Left renal cortex interstitium (tissue), 4 donors: ENCODE measurements at places on chromosomes 5 and 9. TPM values are rescaled to one million over a fixed set of nuclear protein-coding genes. Genes with fewer than 3 reads are reported as not detected.

The WDR38 gene
- polyA plus RNA-seq, result 0.31 TPM

The MYOT gene
- 1.5 TPM for polyA plus RNA-seq

The MVB12B gene
- polyA plus RNA-seq, result 15.1 TPM

The SPOCK1 gene
- polyA plus RNA-seq, result 10.9 TPM

The ADCY2 gene
- polyA plus RNA-seq, result 5.1 TPM

The TXNDC8 gene
- polyA plus RNA-seq, result not detected

The SYK gene
- polyA plus RNA-seq, result 32.3 TPM

The NOXA1 gene
- polyA plus RNA-seq, result 4.3 TPM

The IL5 gene
- polyA plus RNA-seq, result not detected

The F2RL2 gene
- polyA plus RNA-seq, result 0.46 TPM

The NR2F1-AS1 gene
- polyA plus RNA-seq, result 58.2 TPM

The RNF130 gene
- polyA plus RNA-seq, result 74.9 TPM

The TRPM3 gene
- 13.4 TPM for polyA plus RNA-seq

The SOHLH1 gene
- polyA plus RNA-seq, result not detected

The TCERG1 gene
- 82.6 TPM for polyA plus RNA-seq

DNA sequence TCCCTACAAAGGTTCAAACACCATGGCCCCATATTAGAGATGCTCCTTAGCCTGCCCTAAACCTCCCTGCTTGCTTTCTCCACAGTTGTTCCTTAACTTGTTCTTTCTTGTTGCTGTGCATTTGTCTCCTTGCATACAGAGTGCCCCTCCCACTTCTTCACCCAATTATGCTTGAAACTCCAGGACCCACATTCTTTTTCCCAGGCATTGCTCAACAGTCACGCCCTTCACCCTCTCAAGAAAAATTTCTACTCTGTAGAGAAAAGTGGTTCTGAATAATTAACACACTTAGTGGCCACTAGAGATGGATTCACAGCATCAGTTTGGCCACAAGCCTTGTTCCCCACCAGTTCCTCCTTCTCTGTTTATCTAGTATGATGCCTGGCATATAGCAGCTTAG, 57.7 kb downstream of the NREP start:
- DNase-seq, result no peak

DNA sequence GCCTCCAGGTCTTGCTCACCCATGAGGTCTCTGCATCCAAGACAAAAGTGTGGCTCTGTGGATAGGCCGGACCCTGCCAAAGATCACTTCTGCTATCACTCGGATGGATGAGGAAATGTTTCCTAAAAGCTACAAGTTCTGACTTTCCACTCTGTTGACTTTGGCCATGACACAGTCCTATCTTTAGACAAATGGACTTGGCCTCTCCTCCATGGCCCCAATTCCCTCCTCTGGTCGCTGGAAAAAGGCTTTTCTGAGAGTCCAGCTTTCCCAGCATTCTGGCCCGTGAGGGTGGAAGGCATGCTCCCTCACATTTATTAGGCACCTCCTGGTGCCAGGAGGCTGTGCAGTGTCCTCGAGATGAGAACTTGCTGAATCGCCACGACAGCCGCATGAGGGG, 83.1 kb downstream of the COL27A1 start:
- DNase-seq, result no peak

DNA sequence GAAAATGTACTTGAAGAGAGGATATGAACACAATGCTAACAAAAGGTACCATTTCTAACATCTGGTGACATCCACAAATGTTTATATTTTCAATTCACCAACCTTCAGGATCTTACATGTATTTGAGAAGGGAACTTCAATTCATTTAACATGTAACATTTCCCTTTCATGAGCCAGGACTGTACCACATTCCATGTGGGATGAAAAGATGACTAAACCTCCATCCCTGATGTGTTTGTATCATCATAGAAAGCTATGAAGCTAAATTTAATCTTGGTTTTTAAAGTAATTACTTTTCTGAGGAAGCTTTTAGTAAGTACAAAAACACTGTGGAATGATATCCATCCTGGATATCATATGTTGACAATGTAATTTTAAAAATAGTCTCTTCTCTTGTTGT, 78.2 kb upstream of the GNA14 start:
- no peak for DNase-seq

DNA sequence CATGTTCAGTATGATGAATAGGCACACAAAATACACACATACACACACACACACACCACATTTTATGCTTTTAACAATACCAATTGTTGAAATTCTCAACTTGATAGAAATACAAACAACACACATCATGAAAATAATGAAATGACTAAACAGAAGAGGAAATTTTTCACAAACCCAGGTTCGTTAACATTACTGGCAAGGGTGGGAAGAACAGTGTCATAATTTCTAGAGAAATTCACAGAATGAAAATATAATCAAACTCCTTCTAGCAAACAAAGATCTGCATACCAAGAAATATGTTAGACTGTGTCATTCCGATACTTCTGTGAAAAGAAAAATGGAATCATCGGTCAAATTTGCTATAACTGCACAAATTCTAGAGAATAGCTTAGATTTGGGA, 41.9 kb downstream of the ST8SIA4 start:
- no peak for DNase-seq

DNA sequence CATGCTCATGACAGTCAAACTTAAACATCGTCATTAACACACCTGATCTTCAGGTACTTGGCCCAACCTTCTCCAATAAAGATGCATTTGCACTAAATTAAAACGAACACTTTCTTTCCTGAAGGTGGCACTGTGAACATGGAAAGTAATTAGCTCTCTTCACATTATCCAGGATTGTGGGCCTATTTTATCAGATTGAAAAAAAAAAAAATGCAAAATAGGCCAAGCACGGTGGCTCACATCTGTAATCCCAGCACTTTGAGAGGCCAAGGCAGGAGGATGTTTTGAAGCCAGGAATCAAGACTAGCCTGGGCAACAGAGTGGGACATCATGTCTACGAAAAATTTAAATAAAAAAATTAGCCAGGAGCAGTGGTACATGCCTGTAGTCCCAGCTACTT, 14.4 kb upstream of the CDC20B start:
- DNase-seq, result no peak

DNA sequence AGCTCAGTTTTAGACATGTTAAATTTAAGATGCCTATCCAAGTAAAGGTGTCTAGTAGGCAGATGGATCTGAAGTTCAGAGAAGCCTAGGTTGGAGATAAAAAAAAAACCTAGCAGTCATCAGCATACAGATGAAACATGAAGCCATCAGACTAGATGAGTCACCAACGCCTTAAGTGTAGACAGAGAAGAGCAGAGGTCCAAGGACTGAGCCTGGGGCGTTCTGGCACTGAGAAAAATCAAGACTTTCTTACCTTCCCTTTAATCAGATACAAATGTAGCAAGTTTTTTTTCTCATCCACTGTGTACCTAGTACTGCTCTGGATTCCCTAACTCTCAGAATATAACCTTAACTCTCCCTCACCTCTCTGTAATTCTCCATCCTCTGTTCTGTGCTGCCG, 97.3 kb downstream of the SIL1 start:
- no peak for DNase-seq

GRCh38 chr9:104009826-104010225, 84.3 kb upstream of the SMC2 start:
- no peak for DNase-seq

- DNase-seq, result peak; percentile 65
Measured at GRCh38 chr9:37415011-37415719, 7.3 kb upstream of the GRHPR start.

DNA sequence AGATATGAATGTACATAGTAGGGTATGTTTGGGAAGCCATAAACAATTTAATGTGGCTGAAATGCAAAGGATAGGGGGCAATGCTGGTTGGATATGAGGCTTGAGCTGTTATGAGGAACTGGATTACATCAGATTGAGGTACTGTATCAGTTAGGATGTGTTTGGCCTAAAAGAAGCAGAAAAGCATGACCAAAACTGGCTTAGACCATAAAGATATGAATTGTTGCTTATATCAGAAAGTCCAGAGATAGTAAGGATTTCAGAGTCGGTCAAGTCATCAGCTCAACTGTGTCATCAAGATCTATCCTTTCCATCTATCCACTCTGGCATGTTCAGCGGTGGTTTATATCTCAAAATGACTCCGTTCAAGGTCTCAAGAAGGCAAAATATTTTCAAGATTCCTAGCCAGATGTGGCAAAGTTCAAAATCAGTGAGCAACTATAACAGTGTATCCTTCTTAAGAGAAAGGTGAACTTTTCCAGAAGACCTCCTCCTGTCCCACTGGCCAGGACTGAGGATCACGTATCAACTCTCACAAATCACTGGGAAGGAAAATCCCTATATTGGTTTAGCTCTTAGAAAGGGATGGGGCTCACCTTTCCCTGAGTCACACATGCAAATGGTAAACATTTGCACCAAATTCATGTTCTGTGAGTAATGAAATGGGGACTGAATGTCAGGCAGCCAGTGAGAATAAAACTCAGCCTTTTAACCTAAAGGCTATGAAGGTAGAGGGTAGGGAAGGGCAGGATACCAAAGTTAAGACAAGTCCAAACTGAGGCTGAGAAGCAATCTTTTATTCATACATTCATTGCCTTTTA, 257.8 kb downstream of the TRIM32 start:
- DNase-seq, result no peak

DNA sequence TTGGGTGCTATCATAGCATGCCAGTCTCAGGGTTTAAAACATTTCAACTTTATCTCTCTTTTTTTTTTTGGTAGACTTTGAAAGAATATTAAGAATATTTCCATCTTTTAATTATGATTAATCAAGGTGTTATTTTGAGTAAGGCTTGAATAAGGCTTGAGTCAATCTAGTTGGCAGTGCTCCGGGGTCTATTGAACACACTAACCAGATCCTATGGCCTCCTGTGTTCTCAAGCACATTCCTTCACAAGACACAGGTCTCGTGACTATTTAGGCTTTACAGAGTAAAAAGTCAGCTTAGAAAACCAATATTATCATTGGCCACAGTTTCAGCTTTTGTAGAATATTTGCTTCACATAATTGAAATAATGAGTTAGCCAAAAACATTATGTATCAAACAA, 151.2 kb downstream of the ARHGEF28 start:
- no peak for DNase-seq

GRCh38 chr5:65907135-65907534, 19.2 kb upstream of the ERBIN start:
- DNase-seq, result no peak

DNA sequence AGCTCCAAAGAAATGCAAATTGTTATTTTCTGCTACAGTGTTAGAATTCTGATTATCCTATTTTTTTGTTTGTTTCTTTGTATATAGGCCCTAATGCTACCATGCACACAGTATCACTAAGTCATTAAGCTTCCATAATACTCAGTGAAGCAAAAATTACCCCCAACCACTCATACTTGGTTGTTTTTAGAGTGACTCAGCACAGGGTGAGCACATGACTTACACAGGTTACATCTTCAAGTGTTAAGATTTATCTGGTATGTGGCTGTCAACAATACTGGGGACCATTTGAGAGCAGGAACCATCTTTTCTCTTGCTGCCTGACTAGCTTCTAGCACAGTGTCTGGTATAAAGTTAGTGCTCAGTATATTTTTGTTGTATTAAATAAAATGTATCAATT, 255.8 kb upstream of the SLC24A2 start:
- no peak for DNase-seq

- DNase-seq, result no peak
Measured at GRCh38 chr9:111294691-111295451, 35.2 kb downstream of the OR2K2 start.

DNA sequence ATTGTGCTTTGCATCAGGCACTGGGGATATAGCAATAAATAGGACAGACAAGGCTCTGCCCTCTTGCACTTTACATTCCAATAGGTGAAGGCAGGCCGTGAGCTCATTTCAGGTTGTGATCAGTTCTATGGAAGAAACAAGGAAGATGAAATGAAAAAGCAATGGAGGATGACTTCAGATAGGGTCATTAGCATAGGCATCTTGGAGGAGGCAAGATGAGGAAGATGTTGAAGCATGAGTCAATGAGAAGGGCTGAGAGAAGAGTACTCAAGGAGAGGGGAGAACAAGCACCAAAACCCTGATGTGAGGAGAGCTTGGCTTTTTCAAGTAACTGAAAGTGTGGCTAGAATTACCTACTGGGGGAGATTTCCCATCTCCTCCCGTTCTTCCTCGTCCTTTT, 5.0 kb upstream of the SPARC start:
- DNase-seq, result no peak

GRCh38 chr9:133864011-133864410, 125.9 kb upstream of the SARDH start:
- DNase-seq, result no peak

DNA sequence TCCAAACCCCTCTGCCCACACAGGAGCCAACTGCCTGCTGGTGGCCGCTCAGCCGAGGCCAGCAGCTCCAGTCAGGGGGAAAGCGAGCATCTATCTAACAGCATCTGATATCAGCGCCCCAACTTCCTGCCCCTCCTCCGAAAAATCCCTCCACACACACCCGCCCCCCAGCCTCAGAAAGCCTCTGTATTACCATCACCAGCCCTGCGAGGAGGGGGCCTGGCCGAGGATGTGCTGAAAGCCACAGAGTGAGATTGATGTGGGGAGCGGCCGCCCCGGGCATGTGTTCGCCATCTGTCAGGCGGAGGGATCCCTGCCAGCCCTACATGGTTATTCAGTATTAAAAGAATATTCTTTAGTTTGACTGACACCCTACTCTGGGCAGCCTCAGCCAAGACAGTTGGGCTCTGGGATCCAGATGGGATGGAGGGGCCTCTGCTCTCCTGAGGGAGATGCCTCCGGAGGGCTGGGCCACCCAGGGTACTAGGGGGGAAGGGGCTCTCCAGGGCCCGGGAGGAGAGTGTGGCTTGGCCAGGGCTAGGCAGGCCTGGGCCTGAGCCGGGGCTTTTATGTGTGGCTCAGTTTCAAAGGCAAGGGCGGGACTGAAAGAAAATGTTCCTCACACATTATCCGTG, 98.0 kb downstream of the HSD17B3 start:
- no peak for DNase-seq

GRCh38 chr9:85108746-85109145, 439.2 kb downstream of the NTRK2 start:
- DNase-seq, result no peak

DNA sequence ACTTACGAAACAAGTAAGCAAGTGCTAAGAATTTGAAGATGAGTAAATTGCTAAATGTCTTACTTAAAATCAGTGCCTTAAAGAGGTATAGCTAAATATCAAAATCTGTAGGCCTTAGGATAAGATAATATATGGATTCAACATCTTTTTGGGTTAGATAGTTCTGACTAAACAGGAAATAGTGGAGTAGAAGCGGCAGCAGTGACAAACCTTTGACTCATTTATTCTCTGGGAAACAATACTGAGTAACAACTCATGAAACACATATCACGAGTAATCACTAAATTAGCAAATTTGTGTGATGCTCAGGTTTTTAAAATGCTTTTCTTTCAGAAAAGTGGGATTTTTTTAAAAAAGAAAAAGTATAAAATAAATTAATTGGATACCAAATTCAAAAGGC, 762.1 kb upstream of the TYRP1 start:
- no peak for DNase-seq

GRCh38 chr5:96641368-96642280, 20.6 kb upstream of the CAST start:
- no peak for DNase-seq

- no peak for DNase-seq
Measured at GRCh38 chr5:123617561-123617960, 105.6 kb downstream of the CSNK1G3 start.
